ENCODE measurements at places on chromosomes 13 and 19.

DNA sequence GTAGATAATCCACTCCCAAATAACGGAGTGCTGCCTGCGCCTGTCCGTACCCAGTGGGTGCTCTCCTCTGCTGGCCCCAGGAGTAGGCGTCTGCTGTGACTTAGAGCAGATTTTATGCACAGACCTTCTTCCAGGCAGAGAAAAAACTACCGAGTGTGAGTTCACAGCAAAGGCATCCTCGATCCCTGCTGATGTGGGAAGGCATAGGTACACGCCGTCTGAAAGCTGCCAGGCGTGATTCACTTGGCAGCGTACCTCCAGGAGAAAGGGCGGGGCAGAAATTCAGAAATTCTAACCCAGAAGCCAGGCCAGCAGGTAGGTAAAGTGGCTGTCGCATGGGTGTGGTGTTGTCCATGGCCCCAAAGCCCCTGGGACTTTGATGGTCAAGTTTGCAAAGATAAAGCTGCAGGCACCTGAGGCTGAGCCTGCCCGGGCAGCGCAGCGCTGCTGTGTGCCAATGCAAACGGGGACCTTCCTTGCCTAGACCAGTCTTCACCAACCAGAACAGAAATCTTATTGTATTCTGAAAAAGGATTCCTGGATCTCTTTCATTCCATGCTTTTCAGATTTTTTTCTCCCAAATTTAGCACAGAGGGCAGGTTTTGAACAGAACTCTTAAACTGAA is 36.3 kb downstream of the COL4A2 start:
- no peak for DNase-seq

- no peak for DNase-seq
Observed at GRCh38 chr13:19597523-19597922, 35.9 kb upstream of the MPHOSPH8 start.

- no peak for DNase-seq
Observed at GRCh38 chr13:103195762-103196161, 129.5 kb upstream of the SLC10A2 start.

- no peak for DNase-seq
Observed at GRCh38 chr13:23899555-23899954, 2.3 kb upstream of the C1QTNF9B start.

DNA sequence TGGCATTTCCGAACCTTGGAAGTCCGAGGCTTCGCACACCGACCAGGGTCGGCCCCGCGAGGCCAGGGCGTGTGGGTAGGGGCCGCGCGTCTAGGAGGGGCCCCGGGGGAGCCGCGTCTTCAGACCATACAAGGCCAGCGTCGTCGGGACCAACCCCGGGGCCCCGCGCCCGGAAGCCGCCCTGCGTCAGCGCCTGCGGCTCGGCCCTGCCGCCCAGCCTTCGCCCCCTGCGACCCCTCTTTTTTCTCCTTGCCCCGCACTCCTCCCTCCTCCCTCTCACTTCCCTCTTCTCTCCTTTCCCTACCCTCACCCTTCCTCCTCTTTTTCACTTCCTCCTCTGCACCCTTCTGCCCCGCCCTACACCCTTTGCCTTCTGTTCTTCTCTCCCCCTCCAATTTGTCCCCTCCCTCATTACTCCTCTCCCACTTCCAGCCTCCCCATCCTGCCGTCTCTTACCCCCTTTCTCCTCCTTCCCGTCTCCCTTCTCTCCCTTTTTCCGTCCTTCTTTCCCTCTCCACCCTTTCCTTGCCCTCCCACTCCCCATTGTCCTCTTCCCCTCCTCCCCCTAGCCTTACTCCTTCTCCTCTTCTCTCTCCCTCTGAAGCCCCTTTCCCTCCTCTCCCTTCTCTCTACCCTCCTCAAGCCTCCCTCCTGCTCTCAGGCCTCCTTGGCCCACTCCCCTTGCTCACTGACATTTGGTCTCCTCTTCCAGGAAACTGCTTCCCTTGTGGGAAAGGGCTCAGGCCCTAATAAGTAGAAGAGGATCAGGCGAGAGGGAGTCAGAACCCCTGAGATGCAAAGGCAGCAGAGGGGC is 2.2 kb upstream of the PLEKHG2 start:
- DNase-seq = peak; percentile 61

GRCh38 chr13:30796132-30796572 is 60.8 kb downstream of the ALOX5AP start:
- no peak for DNase-seq

- no peak for DNase-seq
Observed at GRCh38 chr19:14361824-14362223, 19.4 kb upstream of the ADGRE5 start.

GRCh38 chr19:49497789-49498103 is 1.5 kb downstream of the RPS11 start:
- DNase-seq = no peak

GRCh38 chr19:53156850-53157249 is 2.0 kb downstream of the ZNF347 start:
- no peak for DNase-seq

DNA sequence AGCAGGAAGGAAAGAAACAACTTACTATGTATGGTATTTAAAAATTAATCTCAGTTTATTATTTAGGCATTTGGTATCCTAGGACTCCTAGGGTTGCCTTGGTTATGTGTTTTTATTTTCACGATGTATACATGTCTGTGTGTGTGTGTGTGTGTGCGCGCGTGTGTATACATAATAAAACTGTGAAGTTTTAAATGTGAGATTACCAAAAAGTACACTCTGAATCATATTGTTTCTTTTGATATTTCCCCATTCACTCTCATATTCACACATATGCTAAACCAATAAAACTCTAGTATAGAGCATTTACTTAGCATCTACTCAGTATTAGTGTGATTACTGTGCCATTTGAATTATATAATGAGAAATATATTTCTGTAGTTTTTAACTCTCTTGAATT is 30.8 kb upstream of the NDFIP2 start:
- no peak for DNase-seq

Measured in stimulated activated CD8-positive, alpha-beta memory T cell treated with anti-CD3 and anti-CD28 coated beads, Interleukin-4, amount 100 ng/mL, for 1 hour (primary cell).